ENCODE measurements at places on chromosomes 7 and 10. TPM values are rescaled to one million over a fixed set of nuclear protein-coding genes. Genes with fewer than 3 reads are reported as not detected.

DNA sequence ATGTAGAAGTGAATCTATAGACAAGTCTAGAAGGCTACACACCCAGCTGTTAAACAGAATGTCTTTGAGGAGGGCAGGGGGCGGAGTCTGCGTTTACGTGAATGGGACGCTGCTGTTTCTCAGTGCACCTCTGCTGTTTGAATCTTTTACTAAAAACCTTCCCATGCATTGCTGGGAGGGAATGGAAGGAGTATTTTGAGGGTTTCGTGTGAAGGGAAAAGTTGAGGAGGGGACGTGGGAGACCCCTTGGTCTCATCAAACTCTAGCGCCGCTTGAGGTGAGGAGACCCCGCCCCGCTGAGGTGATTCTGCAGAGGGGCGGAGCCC is 492 bp upstream of the VCL start:
- no peak for DNase-seq

- DNase-seq = no peak
These were observed 49.1 kb downstream of the ASB4 start for GRCh38 chr7:95534796-95535195.

- no peak for DNase-seq
These were observed 95.2 kb downstream of the POLL start for GRCh38 chr10:101492814-101493213.

DNA sequence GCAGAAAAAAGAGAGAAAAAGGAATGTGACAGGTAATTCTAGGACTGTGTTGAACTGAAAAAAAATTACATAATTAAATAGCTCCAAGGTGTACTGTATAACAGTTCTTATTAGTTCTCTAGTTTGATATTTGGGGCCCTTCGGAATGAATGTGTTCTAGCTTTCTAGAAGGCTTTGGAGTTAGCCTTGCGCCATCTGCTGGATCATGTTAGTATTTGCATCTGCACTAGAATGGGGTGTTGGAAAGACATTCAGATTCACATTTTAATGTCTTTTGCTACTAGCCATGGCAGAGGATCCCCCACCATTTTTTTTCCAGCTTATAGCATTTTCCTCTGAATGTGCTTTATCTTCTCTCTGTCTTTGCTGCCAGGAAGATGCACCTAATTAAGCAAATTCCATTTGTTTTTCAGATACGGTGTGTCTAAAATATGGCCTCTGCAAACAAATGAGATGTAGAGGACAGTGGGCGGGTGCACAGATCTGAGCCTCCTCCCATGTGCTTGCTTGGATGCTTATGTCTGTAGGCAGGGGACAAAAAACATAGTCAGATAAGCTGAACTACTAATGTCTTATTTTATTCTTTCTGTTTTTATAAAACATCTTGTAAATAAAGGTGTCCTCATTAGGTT is 238.5 kb downstream of the PHF14 start:
- no peak for DNase-seq

LBX1 gene
- not detected for total RNA-seq

DNA sequence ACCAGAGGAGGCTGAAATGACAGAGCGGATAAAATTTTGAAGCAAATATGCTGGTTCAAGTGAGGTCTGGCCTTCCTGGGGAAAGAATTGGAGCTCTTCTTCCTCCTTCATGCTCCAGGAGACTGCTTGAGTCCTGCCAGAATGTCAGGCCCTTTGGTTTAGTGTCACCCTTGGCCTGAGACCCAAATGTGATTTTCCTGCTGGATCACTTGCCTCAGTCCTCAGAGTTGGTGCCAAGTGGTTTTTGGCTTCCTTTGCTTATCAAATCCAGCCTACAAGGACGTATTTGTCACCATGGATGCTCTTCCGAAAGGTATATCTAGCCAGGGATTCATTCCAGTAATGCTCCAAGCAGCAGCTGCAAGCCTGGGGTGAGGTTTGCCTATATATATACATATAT is 118.4 kb downstream of the PLPP4 start:
- no peak for DNase-seq

GRCh38 chr7:2373646-2374045 is 19.0 kb downstream of the EIF3B start:
- no peak for DNase-seq

Measured in activated naive CD8-positive, alpha-beta T cell treated with anti-CD3 and anti-CD28 coated beads, Interleukin-2, amount 10 ng/mL, durations not matched to agents 7 days and 5 days (primary cell).